Activated T-helper 9 cell treated with anti-CD3 and anti-CD28 coated beads, Interleukin-2, amount 50 U/mL, for 16 hours (primary cell): ENCODE measurements at places on chromosomes 3 and 15.
A peak's percentile ranks its signal among the peaks of the same experiment; 100 is the strongest.

DNA sequence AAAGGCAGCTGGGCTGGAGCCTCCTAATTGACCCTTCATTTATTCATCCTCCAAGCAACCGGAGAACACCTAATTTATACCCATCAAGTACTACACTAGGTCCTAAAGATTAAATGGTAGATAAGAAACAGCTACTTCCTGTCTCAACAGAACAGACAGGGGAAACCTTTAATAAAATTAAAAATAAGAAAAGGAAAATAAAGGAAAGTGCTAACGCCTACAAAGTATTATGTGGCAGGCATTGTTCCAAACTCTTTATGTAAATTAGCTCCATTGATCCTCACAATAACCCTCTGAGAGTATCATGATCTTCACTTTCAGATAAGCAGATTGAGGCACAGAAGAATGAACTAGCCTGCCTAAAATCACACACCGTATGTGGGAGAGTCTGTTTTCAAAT lies 139.5 kb downstream of the CNTN6 start:
- DNase-seq, result no peak

- no peak for DNase-seq
Observed at GRCh38 chr3:25080461-25080860, 347.6 kb upstream of the RARB start.

GRCh38 chr3:46942076-46942475 lies 34.5 kb downstream of the CCDC12 start:
- no peak for DNase-seq

- no peak for DNase-seq
Observed at GRCh38 chr3:13019243-13020095, 53.8 kb downstream of the IQSEC1 start.

DNA sequence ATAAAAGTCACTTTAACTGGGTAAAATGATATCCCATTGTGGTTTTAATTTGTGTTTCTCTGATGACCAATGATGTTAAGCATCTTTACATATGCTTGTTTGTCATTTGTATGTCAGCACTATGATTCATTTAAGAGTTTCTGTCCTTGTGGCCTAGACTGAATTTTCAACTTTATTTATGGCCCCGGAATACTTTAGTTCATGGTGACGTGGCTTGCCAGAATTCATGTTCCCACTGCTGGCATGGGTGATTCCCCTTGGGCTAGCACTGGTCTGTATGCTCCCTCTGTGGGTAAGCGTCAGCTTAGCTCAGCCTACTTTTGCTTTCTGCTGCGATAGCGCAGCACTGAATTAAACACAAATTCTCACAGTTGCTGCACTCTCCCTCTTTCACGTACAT lies 436.3 kb upstream of the SGO1 start:
- no peak for DNase-seq

GRCh38 chr3:17629400-17629799 lies 113.0 kb downstream of the TBC1D5 start:
- DNase-seq, result no peak

GRCh38 chr15:55277116-55277564 lies 12.5 kb downstream of the RAB27A start:
- DNase-seq, result peak; percentile 33

GRCh38 chr3:124597273-124597672 lies 133.0 kb upstream of the UMPS start:
- DNase-seq, result no peak

DNA sequence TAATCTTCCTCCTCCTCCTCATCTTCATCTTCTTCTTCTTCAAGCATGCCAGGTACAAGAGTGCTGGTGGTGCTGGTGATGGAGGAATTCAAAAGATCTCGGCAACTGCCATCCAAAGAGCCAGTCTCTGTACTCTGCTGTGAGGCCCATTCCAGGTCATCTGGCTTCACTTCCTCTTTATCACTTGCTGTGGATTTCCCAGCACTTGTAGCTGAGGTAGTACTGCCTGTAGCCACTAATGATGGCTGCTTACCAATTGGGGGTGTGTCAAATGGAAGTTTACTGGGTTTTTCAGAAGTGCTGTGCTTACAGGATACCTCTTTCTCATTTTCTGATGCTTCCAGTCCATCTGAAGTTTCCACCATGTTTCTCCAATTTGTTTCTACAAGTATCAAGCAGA lies 28.8 kb upstream of the SHC4 start:
- no peak for DNase-seq

DNA sequence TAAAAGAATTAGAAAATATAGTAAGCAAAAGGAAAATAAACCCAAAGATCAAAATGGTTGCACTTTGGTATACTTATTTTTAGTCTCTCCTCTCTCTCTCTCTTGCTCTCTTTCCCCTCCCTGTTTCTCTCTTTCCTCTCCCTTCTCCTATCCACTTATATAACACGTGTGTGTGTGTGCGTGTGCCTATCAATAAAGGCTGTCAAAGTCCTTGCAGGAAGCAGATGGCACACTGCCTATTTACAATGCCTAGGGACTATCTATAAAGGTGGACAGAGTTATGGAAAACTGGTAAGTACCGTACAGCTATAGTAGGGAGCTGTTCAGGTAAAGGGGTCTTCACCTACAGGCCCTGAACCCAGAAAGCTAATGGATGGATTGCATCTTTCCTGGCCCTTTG lies 161.6 kb downstream of the SQOR start:
- no peak for DNase-seq

DNA sequence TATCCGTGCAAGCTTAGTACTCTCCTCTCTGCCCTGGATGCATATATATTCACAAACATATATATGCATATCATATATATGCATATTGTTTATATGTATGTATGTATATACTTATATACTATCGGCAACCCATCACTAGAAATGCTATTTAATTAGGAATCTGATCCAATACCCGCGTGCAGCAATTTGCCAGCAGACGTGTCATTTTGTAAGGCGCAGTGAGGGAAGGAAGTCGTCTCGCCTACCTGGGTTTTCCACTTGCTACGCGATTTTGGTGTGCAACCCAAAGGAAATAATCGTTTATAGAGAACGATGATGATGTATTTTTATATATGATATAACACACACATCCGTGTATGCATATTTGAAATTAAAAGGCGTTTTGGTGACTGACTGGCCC lies 5.6 kb upstream of the FEZF2 start:
- DNase-seq, result no peak

- DNase-seq, result no peak
Observed at GRCh38 chr3:29745232-29745870, 464.5 kb downstream of the RBMS3 start.

DNA sequence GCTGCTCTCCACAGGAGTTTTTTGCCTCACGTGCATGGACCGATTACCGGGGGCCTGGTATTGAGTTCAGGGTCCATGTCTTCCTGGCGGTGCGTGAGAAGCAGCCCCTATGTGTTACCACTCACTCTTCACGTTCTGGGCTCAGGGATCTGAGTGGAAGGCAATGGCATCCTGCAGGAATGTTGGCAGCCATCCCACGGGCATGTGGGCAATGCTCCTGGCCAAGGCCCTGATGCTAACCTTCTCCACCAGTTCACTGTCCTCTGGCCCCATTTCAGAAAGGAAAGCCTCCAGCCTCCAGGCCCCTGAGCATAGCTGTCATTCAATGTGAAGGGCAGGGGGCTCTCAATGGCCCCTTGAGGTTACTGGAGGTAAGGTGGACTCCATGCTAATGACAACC lies 43.0 kb upstream of the KY start:
- DNase-seq, result no peak

DNA sequence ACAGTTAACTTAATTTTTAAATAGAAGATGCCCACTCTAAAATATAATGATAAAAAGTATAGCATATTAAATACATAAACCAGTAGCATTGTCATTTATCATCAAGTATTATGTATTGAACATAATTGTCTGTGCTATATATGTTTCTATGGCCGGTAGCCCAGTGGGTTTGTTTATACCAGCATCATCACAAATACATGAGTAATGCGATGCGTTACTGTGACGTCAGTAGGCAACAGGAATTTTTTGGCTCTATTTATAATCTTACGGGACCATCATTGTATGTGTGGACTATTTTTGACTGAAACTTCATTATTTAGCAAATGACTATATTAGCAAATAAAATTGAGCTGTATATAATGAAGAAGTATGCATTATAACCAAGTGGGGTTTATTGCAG lies 82.1 kb downstream of the FLNB start:
- no peak for DNase-seq

GRCh38 chr3:52299879-52300611 lies 12.4 kb downstream of the GLYCTK start:
- no peak for DNase-seq

DNA sequence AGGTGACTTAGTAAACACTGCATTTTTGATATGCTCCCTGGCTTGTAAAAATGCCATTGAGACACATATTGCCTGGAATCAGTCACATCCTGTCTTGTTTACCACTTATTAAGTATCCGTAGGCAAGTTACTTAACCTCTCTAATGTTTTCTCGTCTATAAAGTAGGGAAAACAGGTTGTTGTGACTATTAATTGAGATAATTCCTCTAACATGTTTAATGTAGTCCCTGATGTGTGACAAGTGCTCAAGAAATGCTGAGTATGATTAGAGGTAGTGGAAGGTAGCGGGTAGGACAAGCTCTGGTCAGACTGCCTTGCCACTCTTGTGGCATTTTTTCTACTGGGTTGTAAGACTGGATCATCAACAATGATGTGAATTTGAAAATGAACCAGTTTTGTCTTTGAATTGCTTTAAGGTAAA lies 54.1 kb downstream of the NFKBIZ start:
- no peak for DNase-seq

DNA sequence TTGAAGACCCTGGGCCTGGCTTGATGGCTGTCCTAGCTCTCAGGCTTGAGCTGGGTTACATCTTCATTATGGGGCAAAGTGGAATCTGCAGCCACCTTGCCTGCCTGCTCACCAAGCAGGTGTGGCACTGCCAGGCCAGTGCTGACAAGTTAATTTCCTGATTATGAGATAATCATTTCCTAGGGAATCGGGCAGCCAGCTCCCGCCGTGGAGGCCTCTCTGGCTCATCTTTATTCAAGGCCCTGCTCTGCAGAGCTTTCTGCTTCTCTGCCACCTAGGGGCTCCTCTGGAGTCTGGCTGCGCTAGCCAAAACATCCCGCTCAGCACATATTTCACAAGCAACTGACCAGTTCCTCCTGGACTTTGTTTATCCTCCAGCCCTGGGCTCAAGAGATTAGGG lies 9.9 kb downstream of the LOXL1 start:
- DNase-seq, result no peak

GRCh38 chr3:54783611-54784010 lies 144.2 kb downstream of the LRTM1 start:
- DNase-seq, result no peak

DNA sequence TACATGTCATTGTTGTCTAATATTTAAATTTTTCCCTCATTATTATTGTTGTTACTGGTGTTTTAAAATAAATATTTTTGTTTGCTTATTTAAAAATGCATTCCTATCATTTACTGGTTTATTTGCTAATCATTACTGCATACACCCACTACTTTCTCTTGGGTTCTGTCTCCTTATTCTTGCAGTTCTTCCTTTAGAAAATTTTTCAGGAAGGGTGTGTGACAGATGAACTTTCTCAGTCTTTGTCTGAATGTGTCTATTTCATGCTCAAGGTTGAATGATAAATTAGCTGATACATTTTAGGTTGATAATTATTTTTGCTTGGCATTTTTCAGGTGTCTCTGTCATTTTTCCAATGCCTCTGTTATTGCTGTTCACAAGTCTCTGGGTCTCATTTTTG lies 7.4 kb downstream of the AQP9 start:
- no peak for DNase-seq

- DNase-seq, result no peak
Observed at GRCh38 chr3:39088456-39088855, 19.0 kb downstream of the GORASP1 start.

DNA sequence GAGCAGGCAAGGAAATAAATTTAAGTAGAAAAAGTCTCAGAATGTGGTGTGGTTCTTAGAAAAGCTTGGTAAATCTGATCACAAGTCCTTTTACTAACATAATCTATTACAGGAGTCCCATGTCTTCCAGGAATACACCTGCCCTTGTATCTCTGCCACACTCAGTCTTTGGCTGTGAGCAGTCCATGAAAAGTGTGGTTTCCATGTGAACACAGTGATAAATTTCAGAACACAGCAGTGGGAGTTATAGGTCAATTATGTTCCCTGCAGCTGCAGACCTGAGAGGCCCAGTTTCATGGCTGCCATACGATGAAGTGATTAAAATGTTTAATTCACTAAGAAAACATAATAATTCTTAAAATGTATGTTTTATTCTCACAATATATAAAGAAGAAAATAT lies 366.9 kb upstream of the STAC start:
- no peak for DNase-seq

DNA sequence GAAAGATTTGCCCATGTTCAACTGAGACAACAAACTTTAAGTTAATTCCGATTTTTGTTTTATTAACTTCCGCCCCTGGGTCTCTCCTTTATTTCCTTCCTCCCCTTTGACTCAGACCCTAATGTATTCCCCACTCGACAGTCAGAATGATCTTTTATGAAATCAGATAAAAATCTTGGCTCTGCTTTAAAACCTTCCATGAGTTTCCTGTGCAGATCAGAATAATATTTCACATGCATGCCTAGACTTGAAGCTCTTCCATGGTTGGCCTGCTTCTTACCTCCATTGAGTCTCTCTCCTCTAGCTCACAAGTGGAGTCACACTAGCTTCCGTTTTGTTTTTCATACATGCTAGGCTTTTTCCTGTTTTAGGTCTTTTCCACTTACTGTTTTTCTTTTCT lies 116.8 kb upstream of the SPATA16 start:
- no peak for DNase-seq

GRCh38 chr15:40536501-40536900 lies 28.3 kb downstream of the CCDC32 start:
- DNase-seq, result no peak

- no peak for DNase-seq
Observed at GRCh38 chr3:47128137-47128536, 35.8 kb downstream of the SETD2 start.

DNA sequence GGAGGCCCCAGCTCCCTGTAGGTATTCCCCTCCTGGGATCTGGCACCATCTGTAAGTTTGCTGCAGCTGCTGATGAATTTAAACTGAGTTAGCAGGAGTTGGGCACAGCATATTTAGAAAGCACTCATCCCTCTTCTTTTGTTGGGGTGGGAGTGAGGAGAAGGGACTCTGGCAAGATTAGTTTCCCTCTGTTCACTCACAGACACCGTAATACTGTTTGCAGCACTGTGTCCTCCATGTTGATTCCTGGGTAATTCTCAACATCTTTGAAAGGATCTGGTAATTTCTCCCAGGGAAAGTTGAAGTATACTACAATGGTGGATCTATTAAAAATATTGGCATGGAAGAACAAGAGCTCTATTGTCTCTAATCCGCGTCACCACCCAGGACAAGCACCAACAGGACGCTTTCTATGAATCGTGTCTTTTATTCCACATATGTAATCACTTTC lies 173.3 kb downstream of the RBMS3 start:
- DNase-seq, result no peak

- no peak for DNase-seq
Observed at GRCh38 chr3:198028718-198029117, 68.7 kb downstream of the LMLN start.

DNA sequence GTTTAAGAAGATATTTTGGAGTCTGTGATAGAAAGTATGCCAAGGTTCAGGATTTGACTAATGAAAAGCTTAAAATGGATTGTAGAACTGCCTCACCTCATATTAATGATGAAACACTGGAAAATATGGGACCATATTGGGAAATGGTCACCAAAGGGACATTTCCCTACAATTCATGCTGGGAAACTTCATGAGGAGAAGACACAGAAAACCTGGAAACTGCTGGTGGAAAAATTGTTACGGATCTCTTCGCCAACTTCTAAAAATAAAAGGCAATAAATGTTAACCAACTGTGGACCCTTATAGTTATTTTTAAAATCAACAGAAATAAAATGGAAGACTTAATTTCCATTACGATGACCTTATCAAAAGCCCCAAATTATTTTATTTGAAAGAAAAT lies 97.6 kb upstream of the FRMD4B start:
- no peak for DNase-seq

GRCh38 chr15:94080989-94081605 lies 150.3 kb upstream of the MCTP2 start:
- DNase-seq, result no peak
